Bronchial epithelial cell (primary cell): ENCODE measurements at places on chromosomes 4 and X. TPM values are rescaled to one million over a fixed set of nuclear protein-coding genes. Genes with fewer than 3 reads are reported as not detected.

GRCh38 chr4:139734875-139735380, 69.3 kb downstream of the MGST2 start:
- peak; percentile 48 for DNase-seq

- peak; percentile 2 for DNase-seq
Observed at GRCh38 chr4:42655921-42656678, 805 bp downstream of the ATP8A1 start.

DNA sequence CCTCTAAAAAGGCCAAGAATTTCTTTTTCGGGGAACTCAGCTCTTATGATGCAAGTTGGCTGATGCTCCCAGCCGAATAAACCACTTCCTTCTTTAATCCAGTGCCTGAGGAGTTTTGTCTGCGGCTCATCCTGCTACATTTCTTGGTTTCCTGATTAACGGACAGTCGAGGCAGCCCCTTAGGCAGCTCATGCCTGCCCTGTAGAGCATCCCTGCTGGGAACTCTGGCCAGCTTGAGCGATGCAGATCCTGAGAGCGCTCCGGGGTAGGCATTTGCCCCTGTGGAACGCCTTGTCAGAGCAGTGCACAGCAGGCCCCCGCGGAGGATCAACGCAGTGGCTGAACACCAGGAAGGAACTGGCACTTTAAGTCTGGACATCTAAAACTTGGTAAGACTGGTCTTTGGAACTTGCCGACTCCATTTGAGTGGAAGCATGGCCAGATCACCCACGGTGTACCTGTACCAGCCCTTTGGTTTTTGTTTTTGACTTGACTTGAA, 3.1 kb downstream of the CT45A10 start:
- no peak for DNase-seq

DNA sequence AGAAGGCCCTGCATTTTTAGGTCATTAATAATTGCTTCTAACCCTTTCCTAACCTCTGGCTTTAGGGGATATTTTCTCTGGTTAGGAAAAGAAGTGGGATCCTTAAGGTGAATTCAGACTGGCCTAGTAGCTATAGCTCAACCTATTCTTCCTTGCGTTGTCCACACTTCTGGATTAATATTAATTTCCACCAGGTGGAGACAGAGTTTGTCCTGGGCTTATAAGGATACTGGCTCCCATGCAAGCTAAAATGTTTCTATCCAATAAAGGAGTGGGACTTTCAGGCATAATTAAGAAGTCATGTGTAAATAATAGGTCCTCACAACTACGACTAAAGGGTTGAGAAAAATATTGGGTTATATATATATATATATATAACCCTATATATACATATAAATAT, 860.0 kb upstream of the POU3F4 start:
- peak; percentile 6 for DNase-seq

GRCh38 chr4:20255251-20255586, 3.5 kb downstream of the SLIT2 start:
- no peak for DNase-seq

- no peak for DNase-seq
Observed at GRCh38 chrX:54173791-54174190, 9.3 kb downstream of the FAM120C start.

DNA sequence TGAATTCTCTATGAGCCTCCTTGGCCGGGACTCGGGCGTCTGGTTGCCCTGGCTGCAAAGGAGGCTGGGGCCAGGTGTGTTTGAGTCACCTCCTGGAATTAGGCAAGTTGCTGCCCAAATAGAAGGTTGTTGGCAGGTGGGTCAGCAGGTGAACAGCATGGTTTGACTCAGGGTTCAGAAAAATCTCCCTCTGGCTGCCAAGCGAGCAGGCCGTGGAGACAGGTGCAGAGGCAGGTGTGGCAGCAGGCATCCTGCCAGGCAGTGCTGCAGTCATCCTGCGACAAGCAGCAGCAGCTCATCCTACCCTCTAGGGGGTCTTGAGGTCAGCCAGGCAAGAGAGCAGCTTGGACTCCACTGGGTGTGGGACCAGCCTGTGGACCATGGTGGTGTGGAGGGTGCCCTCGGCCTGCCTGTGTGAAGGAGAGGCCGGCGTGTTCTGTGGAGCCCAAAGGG, 8.2 kb downstream of the MSANTD1 start:
- DNase-seq, result peak; percentile 60

DNA sequence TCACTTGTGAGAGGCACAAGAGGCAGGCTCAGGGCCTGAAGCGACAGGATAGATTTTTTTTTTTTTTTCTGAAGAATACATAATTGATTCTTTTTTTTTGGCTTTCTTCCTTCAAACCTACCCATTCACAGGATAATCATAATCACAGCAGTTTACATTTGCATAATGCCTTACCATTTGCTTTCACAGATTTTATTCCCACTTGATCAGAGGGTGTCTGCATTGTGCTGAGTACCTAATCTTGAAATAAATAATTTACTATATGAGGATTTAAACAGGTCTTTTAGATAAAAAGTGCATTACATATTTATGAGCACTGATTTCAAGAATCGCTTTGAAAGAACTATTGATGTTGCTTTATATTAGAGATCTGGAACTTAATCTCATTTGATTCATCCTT, 219.3 kb downstream of the SPRY1 start:
- no peak for DNase-seq

GRCh38 chrX:104281564-104281963, 26.8 kb upstream of the ESX1 start:
- peak; percentile 42 for DNase-seq

DNA sequence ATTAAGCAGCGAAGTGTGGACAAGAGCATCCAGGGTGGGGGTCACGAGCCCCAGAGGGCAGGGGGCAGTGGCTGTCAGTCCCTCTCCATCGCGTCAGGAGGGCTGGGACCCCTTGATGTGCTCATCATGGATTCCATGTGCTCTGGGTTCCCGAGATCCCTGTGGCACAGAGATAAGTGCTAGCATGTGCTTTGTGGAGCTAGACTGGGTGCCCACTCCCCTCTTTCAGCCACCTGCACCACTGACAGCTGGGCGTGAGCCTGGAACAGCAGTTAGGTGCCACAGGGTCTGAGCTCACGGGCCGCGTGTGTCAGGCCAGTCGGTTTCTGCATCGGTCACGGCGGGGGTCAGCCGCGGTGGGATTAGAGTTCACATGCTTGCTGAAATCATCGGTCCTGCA, 24.3 kb downstream of the CPZ start:
- no peak for DNase-seq

- no peak for DNase-seq
Observed at GRCh38 chrX:13719192-13719856, 15.1 kb downstream of the TRAPPC2 start.

DNA sequence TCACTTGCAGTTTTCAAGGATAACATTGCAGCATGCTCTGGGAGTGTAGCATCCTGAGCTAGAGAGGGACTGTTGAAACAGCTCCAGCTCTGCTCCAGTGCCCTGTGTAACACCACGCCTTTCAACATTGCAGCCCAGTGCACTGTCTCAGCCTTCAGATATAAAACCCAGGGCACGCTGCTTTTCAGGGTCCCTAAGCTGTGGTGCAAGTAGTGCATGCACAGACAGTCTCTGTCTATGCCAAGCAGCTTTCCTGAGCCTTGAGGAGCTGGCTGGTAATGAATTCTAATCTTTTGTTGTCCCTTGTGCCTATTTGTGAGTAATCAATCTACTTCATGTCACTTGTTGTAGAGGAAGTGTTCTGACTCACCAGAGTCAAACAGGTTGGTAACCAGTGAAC, 897.0 kb downstream of the ARAP2 start:
- DNase-seq, result peak; percentile 1

DNA sequence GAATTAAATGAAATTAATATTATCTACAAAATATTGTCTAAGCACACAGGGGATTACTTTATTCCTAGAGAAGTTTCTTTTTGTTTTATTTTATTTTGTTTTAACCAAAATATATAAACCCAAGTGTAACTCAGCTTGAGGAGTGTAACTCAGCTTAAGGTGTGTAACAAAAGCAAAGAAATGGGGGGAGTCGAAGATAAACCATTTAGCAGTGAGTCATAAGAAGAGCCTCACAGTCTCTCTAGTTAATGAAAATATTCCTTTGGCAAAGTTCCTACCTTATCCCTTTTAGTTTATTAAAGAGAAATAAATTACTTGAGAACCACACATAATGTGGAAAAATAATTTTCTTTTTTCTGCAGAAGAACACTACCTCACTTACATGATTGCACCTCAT, 261.8 kb downstream of the KCTD8 start:
- DNase-seq, result no peak

DNA sequence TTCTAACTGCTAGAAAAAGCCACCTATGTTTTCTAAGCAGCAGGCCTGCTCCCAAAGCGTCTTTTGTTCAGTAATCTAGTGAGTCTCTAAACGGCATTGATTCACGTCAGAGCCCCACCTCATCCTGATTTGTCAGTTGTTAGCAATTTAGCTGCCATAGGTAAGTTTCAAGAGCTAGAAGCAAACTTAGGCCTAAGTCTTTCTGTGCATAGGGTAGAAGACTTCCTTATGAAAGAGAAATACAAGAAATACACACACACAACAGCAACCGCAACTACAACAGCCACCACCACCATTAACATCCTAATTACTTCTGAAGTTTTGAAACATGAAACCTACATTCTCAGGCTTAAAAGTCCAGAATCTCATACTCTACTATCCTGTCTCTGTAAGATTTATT, 531.1 kb upstream of the SPANXN1 start:
- no peak for DNase-seq

DNA sequence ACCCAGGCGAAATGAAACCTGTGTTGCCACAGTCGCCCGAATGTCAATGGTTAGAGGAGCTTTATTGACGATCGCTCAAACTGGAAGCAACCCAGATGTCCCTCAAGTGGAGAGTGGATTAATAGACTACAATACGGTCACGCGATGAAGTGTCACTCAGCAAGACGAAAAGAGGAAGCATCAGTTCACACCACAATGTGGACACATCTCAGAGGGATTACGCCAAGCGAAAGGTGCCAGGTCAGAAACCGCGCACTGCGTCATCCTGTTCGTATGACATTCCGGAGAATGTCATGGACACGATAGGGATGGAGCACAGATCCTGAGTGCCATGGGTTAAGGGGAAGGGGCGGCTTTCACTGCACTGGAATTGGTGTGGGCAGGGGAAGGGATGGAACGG, 111.7 kb downstream of the HMX1 start:
- DNase-seq, result no peak

GRCh38 chrX:132609362-132609848, 120.6 kb upstream of the MBNL3 start:
- DNase-seq, result no peak

DNA sequence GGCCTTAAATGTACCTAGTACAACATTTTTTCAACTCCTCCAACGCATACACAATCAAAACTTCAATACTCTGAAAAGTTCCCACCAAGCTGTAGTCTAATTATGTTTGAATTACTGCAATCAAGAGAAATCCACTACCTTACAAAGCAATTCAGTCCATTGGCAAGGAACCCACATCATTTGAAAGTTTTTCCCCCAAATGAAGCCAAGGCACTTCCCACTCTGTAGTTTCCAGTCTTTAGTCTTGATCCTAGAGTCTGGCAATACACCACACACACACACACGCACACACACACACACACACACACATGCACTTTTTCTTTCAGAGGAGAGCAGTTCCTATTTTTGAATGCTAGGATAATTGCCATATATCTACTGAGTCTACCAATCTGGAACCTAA, 79.6 kb downstream of the ANTXR2 start:
- DNase-seq, result no peak

DNA sequence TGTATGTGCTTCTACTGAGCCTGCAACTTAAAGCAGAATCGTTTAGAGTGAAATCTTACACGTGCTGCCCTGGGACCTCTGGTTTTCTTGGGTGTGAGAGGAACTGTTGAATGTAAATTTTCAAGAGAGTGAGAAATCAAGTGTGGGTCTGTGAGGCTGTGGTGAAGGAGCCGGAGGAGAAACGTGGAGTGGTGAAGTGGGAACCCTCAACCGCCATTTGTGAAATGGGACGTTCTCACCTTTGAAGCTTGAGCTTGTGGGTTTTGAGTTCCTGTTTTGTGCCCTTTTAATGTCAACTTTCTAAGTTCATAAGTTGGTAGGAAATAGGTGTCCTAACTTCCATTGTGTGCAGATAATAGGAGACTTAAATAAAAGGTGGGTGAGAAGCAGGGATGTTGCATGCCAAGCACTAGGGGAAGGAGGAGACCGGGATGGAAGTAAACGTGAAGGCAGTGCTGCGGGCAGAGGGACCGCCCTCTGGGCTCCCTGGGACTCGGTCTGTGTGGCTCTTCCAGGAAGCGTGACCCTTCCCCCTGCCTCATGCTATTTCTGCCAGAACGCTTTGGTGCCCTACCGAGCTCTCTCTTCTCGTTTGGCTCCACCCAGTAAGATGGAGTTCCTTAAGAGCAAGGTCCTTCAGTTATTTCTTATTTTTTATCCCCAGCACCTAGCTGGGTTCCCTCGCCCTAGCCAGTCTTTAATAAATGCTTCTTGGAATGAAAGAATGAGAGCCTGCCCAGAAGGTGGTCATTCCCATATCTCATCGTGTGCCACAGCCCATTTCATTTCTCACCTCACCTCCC, 56.0 kb downstream of the TMEM131L start:
- no peak for DNase-seq

GRCh38 chr4:31427691-31428090, 707.5 kb downstream of the PCDH7 start:
- no peak for DNase-seq

DNA sequence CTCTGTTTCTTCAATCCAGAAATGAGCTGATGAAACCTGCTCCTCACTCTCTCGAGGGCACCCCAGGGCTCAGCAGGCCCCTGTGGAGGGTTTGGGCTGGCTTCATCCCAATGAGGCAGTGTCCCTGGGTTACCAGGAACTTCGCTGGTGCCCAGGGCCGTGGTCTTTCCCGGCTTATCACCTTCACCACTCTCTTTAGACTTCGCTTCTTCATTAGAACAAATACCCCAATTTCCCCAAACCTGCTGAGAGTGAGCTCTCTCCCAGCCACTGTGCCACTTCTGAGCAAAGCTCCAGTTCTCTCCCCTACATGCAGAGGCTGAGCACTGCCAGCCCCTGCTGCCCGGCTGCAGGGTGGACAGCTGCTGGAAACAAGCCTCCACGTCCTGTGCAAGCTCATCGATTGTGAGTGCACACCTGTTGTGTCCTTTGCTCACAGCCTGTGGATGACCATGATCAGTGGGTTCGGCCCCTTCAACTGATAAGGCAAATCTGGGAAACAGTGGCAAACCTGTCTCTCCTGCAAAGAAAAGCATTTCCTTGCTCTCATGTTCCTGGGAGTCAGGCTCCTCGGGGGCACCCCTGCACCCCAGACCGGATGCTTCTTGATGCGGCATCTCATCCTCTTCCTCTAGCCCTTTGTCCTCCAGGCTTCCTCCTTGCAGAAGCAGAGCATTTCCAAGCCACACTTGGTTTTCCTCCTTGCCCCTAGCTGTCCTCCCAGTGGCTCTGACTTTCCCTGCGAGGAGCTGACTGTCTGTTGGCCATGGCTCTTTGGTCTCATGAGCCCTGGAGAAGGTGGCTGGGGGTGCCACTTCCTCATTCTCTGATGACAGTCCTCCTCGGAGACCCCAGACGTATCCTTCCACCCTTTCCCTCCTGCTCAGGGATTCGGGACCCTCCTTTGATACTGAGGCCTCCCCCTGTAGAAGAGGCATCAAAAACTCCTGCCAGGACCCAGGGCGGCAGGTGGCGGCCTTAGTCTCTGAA, 28.7 kb downstream of the C4orf50 start:
- no peak for DNase-seq

ETDA gene
- not detected in 2 replicates for total RNA-seq

ABCG2 gene
- under 0.01 and 0.38 TPM in 2 replicates for total RNA-seq

STBD1 gene
- total RNA-seq, result 9.5 and 10.0 TPM in 2 replicates

TMPRSS11D gene
- 8.7 and 15.1 TPM in 2 replicates for total RNA-seq

NDP gene
- total RNA-seq, result not detected in 2 replicates

PLK4 gene
- 0.53 and 1.7 TPM in 2 replicates for total RNA-seq

CT45A5 gene
- total RNA-seq, result not detected in 2 replicates

SYN1 gene
- total RNA-seq, result 0.26 TPM in 1 of 2 replicates, not detected in the other
